ENCODE measurements at places on chromosomes 6 and 20.
A peak's percentile ranks its signal among the peaks of the same experiment; 100 is the strongest.

- no peak for DNase-seq
These were observed 49.8 kb downstream of the MYB start for GRCh38 chr6:135230711-135231468.

DNA sequence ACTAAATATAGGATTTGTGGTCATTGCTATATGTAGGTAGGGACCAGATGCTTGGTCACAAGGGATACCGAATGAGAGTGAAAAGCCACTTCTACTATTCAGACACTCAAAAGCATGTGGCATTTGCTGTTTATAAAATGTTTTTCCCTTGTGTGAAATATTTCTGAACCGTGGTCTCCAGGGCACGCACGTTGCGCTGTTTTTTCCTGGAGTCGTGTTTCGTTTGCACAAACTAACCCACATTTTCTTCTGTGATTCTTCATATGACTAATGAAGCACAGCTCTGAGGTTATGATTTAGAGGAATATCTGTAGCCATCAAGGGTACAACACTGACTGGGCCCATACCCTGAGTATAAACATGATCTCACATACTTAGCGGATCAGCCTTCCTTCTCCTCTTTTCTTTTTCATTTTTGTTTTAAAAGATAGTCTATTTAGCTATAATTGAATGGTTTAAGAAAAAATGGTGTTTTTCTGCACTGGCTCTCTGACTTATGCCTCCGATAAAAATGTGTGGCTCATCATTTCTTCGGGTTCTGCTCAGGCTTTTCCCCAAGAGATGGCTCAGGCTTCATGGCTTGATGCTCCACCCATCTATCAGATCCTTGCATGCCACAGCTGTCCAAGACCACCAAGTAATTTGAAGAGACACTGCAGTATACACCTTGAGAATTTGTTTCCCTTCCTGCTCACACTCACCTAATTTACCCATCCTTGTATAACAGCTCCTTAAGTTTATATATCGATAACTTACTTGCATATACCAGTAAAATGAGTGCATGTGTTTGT is 59.9 kb upstream of the HBS1L start:
- DNase-seq: no peak

DNA sequence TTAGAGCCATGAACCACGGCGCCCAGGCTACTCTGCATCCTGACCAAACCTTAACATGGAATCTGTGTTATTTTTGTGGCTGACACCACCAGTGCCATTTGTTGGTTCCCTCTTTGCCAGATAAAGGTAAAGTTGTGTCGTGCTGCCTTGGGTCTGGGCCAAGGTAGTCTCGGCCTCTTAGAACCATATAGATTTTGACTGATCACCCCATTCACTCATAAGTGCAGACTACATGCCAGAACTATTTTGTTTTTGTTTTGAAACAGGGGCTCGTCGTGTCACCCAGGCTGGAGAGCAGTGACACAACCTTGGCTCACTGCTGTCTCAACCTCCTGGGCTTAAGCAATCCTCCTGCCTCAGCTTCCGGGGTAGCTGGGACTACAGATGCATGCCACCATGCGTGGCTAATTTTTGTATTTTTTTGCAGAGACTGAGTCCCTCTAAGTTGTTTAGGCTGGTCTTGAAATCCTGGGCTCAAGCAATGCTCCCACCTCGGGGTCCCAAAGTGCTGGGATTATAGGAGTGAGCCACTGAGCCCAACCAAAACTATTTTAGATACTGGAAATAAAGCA is 19.2 kb upstream of the RIPOR3 start:
- no peak for DNase-seq

DNA sequence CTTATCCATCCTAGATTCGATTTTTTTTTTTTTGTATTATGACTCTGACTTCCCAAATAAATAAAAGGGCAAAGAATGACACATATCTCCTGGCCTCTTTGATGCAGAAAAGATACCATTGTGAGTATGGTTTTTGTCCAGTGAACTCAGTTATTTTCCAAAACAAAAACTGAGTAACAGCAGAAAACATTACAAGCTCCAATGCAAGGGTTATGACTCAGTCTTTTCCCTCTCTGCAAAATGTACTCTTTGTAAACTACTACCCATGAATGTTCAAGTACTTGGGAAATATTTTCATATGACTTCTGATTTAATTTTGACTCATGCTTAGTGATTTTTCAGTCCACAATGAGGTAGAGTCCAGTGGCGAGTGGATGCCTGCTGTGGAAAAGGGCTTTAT is 355.3 kb downstream of the RNF144B start:
- no peak for DNase-seq

GRCh38 chr6:144286503-144287393 is 1.6 kb downstream of the UTRN start:
- DNase-seq: peak; percentile 86

DNA sequence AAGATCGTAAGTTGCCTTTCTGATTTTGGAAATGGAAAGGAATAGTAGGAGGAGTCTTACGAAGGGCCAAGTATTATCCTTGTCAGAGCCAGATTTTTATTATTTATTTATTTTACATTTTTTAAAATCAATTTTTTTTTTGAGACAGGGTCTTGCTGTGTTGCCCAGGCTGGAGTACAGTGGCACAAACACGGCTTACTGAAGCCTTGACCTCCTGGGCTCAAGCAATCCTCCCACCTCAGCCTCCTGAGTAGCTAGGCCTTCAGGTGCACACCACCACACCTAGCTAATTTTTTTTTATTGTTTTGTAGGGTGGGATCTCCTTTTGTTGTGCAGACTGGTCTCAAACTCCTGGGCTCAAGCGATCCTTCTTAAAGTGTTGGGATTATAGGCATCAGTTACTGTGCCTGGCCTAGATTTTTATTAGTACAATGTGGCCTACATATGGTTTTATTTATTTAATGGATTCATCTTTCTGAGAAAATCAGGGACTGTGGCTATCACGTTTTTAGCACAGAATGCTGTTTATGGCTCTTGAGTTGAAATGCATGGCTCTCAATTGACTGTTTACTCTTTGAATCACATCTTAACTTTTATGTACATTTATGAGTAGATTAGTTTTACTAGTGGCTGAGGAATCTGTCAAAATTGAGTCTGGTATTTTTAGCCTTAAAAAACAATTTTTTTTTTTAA is 16.7 kb downstream of the CDC5L start:
- DNase-seq: no peak

- DNase-seq: no peak
These were observed 95.8 kb upstream of the NAA20 start for GRCh38 chr20:19921284-19921793.

DNA sequence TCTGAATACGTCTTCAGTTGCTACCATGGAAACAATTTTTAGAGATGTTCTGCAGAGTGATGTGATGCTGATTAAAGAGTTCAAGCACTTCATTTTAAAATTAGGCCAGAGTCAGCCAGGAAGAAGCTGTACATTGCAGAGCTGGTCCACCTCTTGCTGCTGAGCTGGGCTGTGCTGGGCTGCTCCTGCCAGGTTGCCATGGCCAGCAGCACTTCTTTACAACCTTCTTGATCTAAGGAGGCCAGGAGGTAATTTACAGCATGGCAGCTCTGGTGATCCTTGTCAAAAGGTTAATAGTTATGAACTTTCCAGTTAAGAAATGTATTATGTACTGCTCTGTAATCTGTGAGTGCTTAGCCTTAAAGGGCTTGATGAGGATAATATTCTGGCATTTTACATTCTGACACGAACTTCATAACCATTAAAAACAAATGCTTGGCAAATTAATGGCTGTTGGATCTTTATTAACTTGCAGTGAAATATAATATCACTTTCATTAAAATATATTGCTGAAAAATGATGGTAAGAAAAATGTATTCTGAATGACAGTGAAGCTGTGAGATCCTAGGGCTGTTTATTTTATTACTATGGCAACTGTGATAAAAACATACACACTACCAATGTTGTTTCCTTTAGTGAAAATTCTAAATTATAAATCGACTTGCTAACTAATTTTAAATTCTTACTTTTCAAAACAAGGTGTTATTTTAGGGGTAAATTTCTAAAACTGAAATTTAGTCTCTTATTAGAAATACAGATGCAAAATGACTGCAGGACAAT is 259.7 kb downstream of the RFPL4B start:
- no peak for DNase-seq

- no peak for DNase-seq
These were observed 23.3 kb upstream of the CST1 start for GRCh38 chr20:23774081-23774480.

DNA sequence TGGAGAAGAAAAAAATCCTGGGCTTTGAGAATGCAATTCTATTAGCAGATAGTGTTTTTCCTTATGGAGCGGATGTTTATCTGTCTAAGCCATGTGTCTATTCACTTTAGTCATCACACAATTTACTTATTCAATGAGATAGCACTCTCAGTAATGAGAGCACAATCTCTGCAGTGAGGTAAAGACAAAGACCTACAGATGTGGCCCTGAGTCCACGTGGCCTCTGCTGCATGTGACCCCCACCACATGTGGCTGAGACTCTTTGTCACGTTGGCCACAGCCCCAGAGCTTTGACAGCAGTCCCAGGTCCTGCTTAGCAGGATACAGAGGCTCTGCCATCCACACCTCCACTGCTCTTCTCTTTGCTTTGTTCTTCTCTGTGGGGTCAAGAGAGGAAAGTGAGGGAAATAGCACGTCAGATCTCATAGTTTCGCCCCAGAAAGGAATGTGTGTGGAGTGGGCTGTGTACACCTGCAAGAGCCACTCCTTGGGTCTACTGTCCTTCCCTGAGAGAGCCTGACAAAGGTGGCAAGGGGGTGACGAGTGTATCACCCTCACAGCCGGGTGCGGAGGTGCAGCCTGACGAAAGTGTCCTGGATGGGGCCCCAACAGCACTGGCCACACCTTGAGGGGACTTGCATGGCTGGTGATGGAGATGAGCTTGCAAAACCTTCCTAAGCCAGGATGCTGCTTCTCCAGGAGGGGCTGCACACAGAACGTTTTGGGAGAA is 40.7 kb downstream of the ZNF831 start:
- no peak for DNase-seq

- DNase-seq: peak; percentile 51
These were observed 1.9 kb downstream of the RRBP1 start for GRCh38 chr20:17679941-17680835.

GRCh38 chr20:33733654-33734576 is 2.1 kb downstream of the ZNF341 start:
- DNase-seq: no peak

GRCh38 chr6:29537714-29538403 is 21.7 kb downstream of the UBD start:
- no peak for DNase-seq

DNA sequence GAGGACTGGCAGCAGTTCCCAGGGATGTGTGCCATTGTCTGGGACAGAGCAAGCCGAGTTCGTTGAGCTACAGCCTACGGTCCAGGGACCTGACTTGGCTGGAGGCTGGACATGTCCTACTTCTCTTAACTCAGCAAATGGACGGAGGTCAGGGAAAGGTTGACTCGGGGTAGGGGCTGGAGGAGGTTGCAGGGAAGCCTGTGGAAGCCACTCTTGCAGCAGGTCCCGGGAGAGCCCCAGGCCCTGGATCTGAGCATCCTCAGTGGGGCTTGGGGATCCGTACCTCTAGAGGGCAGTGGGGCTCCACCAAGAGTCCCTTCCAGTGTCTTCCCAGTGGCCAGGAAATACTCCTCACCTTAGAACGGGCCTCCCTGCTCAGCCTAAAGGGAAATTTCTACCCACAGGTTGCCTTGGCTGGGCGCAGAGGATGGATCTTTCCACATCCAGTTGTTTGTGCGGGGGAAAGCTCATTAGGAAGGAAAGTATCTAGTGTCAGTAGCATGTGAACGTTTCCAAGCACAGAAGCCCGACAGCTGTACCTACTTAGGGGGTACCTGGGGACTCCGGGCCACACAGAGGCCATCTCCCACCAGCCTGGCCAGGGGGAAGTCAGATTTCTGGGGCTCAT is 170.2 kb downstream of the NFATC2 start:
- peak; percentile 69 for DNase-seq

DNA sequence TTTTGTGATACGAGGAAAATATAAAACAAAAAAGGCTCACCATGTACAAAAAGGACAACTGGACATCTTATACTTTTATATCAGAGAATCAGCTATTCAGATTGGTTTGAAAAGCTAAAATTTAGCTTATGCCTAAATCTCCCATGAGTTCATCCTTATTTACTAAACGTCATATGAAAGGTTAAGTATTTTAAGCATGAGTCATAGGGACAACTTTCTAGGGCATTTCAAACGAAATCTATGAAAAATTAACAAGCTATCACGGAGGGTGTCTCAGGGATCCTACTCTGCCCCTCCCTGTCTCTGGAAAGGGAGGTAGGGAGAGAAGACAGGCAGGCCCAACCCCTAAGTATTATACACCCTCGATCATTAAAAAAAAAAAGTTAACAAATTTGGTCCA is 124.1 kb upstream of the LOC128125822 start:
- no peak for DNase-seq

GRCh38 chr20:50429412-50429811 is 80.8 kb upstream of the PTPN1 start:
- DNase-seq: no peak

DNA sequence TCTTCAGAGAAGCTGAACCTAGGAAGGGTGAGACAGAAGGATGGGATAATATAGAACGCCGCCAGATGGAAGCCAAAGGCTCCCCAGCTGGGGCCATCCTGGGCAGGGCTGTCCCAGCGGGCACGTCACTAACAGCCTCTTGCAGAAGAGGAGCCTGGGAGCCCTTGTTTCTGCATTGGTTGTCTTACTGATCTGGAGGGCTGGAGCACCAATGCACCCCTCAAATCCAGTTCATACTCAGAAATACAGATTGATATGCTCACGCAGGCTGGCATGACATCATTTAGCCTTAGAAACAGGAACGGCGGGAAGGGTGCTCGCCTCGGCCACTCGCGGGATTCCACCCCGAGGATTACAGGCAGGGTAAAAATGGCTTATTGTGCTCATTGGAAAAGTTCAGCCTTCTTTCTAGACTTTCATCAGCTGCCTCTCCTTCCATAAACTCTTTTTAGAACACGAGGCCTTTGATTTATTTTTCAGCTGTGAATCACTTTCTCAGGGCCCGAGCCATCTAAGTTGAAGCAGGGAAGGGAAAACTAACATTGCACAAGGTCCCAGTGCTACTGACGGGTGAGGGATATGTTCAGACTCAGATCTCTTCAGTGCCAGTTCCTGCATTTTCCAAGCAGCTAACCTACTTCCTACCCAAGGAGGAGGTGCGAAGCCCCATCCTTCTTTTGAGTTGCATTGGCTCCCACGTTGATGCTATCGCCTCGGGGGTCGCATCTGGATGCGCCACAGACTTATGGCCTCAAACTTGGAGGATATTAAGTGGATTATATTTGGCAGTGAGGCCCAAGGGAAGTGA is 82.3 kb downstream of the GMPR start:
- no peak for DNase-seq

- no peak for DNase-seq
These were observed 874.2 kb upstream of the GJE1 start for GRCh38 chr6:141258516-141258915.

- DNase-seq: no peak
These were observed 63.7 kb upstream of the RIMS1 start for GRCh38 chr6:71822625-71823024.

DNA sequence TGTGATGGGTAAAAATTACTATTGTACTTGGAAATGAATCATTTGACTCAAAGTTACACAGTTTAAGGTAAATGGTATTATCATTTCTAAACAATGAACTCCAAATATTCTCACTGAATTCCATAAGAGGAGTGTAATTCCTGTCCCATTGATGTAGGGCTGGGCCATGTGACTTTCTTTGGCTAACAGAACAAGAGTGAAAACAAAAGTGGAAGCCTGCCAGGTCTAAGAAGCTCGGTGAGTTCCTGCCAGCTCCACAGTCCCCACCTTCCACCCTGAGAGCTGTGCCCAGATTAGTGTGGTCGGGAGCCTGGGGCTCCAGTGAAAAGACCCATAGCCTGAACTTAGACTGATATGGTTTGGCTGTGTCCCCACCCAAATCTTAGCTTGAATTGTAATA is 24.6 kb downstream of the TBXT start:
- DNase-seq: no peak

GRCh38 chr6:39614393-39614950 is 110.7 kb downstream of the KIF6 start:
- DNase-seq: no peak
